ENCODE measurements at places on chromosomes 3 and 15.

GRCh38 chr3:100073714-100074307 is 40.5 kb downstream of the FILIP1L start:
- DNase-seq: no peak

GRCh38 chr15:76346669-76347481 is 10.3 kb downstream of the ISL2 start:
- peak; percentile 22 for DNase-seq

GRCh38 chr3:58324391-58325390 is 8.0 kb upstream of the PXK start:
- no peak for DNase-seq

DNA sequence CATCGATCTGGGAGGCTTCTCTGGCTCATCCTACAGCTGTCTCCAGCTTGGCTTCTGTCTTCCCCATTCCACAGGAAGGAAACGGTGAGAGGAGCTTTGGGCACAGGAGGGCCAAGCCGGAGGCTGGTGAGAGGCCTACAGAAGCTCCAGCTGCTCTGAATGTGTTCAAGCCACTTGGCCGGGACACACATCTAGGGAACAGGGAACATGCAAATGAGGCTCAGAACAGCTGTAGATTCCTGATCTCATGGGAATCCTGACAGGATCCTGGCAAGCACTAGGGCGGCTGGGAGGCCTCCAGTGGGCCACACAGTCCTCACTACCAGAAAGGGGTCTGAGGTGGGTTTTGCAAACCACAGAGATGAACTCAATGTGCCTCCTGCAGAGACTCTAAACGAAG is 13.7 kb downstream of the SEMA5B start:
- DNase-seq: no peak

GRCh38 chr3:185646382-185647133 is 60.5 kb downstream of the SENP2 start:
- no peak for DNase-seq

DNA sequence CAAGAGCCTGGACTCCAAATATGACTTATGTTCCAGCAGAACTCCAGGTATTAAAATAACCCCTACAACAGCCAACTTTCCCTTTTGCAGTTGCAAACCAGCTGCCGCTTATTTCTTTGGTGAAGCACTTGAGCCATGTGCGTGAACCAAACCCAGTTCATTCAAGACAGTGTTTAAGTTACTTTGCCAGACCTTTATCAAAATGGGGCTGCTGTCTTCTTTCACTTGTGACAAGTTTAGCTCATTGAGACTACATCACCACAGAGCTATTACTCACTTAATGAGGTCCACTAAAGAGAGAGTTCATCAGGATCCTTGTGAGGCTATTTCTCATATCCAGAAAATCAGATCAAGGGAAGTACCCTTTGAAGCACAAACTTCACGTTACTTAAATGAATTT is 2.4 kb upstream of the XRN1 start:
- no peak for DNase-seq

Data from SK-N-SH (cell line).